ENCODE measurements at places on chromosomes 12 and 14.

DNA sequence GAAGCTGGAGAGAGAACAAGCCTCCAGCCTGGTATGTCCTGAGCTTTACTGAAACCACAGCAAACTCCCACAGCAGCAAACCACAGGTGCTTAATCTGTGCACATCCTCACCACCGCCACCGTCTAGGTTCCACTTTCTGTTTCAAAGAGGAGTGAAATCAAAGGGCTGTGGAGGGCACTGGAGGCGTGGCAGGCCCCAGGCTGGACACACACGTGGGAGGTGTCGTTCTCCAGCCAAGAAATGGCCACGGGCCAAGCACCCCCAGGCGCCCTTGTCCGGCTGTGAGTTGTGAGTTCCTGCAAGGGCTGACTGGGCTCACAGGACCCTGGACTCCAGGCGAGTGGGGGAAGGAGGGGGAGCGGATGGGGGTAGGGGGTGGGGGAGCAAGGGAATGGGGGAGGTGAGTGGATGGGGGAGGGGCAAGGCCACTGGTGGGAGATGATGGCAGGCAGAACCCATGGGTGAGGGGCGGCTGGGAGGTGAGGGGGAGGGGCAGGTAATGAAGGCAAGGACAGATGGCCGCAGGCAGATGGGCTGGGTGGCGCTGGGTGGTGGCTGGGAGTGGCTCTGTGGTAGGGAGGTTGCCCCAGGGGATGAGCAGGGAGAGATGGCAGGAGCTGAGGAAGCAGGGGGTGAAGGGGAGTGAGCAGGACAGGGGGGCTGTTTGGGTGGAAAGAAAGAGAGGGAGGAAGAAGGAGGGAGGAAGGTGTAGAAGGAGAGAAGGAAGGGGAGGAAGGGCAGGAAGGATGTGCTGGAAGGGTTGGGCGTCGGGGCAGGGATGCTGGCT is 86.7 kb downstream of the NCOR2 start:
- DNase-seq = peak; percentile 39

DNA sequence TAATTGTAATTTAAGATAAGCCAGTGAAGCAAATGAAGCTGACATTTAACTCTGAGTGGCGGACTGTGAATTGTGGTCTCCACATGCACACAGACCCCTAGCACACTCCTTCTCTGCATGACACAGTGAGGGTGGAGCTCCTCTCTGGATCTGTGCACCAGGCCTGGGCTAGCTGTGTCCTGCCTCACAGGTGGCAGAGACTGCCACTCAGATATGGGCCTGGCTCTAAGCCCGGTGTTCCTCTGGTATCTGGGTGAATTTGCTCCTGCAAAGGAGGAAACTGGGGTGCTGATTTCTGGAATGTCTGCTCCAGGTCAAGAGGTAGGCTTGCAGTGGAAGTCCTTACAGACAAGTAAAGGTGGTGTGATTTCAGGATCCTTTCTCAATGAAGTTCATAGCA is 282.4 kb downstream of the FOXN3 start:
- no peak for DNase-seq

- DNase-seq = no peak
Observed at GRCh38 chr12:117102800-117103181, 3.6 kb upstream of the TESC start.

GRCh38 chr12:47755655-47756562 is 2.8 kb downstream of the RAPGEF3 start:
- DNase-seq = peak; percentile 59

GRCh38 chr12:91574391-91574790 is 391.8 kb upstream of the DCN start:
- DNase-seq = no peak

DNA sequence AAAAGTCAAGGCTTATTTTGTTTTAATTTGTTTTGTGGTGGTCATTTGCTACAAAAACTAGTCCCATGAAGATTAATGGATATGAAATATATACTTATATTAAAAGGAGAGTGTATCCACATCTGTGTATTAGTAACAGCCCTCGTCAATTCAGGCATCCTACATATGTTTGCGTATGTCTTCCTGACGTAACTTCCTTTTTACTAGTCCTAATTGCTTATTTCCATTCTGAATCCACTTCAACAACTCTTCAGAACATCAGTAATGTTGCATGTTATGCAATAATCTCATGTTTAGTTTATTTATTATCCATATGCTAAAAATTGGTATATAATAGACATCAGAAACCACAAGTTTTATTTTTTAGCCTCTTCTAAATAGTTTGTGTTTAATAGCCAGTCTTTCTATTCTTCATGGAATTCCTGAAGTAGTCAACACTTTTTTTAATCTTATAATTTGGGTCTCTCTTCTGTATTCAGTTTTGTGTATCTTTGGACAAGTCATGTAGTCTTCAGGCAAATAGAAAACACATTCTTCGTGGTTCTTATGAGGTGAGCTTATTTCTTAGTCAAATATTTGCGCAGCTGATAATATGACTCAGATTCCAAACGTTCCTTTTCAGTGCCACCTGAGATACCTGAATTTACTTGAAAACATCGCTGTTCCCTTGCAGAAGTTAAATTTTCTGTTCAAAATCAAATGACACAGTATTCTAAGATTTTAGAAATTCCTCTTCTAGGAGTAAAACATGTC is 268.6 kb downstream of the CCDC59 start:
- no peak for DNase-seq

- DNase-seq = no peak
Observed at GRCh38 chr14:101975231-101975630, 10.9 kb downstream of the DYNC1H1 start.

DNA sequence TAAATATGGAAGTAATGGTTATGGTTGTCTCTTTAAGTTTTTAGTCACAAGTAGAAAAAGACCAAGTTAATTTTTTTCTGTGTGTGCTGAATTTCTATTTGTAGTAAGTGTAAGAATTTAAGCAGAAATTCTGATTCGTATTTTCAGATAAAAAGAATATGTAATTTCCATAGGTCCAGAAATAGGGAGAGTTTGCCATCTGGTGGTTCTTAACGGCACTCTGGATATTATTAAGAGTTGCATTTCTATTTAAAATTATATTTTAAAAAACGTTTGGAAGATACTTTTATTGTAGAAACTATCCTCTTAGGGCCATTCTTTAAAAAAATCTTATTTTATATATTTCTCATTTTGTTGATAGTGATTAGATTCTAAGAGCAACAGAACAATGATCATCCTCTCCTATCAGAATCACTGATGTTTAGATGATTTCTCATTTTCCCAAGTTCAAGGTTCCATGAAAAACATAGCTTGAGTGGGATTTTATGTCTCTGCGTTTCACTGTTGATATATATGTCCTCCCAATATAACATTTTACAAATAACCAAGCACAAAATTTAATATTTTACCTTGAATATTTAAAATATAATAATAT is 88.3 kb downstream of the LRRK2 start:
- no peak for DNase-seq

DNA sequence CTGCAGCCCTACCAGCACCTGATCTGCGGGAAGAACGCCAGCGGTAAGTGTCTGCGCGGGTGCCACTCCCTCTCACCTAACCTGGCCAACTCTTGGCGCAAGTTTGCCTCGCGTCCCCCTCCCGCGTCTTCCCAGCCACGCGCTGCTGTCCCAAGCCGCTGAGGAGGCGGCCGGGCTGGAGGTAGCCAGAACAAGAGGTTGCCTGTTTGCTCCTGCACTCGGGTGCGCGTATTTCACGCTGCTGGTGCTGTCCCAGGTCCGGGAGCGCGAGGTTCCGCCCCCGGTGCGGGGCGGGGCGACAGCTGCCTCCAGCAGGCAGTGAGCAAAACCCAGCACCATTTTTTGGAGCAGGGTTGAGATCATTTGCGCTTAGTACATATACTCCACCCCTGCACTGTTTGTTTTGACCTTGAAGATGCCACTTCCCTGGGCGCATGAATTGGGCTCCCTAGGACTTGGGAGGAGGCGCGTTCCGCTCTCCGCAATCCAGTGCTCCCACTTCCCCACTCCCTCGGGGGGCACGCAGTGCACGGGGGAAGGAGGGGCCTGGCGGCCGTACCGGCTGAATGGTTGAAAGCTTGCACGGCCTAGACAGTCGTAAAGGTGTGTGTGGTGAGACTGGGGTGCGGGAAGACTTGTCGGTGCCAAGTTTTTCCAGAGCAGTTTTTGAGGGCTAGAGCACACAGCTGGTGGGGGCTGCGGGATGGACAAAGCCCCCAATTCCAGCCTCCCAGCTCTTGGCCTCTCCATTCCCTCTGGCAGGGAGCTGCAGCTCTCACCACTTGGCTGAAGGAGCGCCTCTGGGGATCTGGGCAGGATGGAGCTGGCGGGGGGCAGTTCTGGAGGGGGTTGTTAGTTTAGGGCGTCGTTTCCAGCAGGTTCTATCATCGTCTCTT is 226.9 kb upstream of the CRY1 start:
- DNase-seq = peak; percentile 74

- peak; percentile 99 for DNase-seq
Observed at GRCh38 chr14:65102441-65103149, at the start of gene MAX. Gene MAX, minus strand, starts transcription at chr14:65102517. Its CDS starts 178 bp downstream, at chr14:65102339.

GRCh38 chr12:61138415-61138759 is 1121.8 kb upstream of the USP15 start:
- DNase-seq = no peak

- DNase-seq = no peak
Observed at GRCh38 chr14:54816450-54816849, 86.2 kb downstream of the GCH1 start.

DNA sequence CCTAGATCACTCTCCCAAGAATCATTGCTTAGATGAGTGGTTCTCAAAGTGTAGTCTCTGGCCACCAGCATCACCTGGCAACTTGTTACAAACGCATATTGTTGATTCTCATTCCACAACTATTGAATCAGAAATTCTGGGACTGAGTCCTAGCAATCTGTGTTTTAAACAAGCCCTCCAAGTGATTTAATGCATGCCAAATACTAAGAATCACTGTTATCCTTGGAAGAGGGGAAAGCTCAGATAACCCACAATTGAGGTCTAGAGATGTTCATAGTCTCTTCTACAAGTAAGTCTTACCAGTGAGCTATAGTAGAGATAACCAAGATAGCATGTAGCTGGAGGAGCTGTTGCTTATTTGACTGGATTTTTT is 666.6 kb downstream of the DIO2 start:
- DNase-seq = no peak

DNA sequence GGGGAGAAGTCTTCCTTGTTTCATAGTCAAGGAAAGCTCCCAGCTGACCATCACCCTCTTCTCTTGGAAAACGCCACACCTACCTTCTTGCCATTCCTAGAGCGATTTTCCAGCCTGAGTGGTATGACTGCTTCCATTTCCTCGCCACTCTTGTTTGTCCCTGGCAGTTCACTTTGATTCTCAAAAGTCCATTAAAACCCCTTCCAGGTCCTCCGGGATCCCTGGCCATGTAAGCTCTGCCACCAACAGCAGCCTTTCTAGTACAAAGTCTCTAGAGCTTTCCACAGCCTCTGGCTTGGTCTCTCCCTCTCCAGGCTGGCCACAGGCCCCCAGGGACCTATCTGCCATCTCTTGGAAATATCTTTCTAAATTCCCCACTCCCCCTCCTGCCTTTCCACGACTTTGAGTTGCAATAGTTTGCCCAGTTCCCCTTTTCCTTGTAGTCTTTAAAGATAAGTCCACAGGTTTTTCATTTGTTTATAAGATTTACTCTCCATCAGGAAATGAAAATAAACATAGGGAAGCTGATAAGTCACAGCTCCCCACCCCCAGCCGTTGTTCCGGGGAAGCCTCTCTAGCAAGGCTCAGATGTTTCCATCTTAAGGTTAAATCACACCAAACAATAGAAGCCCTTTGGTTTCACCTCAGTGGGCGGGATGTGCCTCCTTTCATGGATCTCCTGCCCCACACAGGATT is 42.9 kb upstream of the SINHCAF start:
- DNase-seq = no peak

DNA sequence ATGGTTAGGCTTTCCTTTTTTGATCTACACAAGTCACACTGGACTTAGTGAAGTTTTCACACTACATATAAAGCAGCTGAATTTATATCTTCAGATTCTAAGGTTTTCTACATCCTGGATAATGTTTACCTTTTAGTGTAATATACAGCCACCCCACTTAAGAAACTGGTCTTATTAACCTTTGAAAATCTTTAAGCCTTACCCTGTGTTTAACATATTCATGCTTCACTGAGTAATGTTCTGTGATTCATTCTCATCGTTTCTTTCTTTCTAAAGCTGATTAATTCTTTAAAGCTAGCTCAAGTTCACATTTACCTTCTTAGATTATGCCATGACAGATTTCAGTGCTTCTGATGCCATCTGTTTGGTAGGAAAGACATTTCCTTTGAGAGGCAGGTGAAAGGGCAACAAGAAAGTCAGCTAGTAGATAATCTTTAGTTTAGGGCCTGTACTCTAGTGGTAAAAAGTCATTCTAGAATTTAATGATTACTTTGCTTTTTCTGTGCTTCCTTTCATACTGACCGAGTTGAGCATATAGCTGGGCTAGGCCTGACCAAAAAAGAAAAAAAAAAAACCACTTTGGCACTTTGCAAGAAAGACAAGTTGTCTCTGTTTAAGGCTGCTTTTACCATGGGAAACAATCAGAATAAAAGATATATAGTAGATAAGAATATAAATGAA is 690.9 kb upstream of the FBXO33 start:
- DNase-seq = no peak

DNA sequence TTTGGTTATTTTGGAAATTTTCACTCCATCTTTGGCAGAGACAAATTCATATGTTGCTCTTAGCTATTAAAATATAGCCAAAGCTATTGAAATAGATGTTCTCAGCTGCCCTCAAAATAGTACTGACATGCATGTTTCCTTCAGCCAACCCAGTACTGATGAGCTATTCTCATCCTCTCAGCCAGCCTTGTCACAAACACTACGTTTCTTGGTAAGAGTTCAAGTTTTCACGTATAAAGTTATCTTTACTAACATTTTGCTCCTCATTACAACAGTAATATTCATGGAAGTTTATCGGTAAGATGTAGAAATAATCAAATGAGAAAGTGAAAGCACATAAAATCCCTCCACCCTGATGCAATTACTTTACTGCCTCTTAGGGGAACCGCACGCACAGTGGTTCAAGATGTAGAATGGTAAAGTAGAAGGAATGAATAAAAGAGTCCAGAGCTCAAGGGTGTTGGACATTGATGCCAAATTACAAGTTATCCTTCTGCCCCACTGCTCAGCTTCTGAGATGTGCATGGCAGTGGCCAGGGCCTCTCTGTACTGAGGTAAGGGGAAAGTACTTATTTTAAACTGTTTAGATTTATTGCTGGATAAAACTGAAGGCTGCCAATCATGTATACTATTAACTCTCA is 20.7 kb downstream of the GCH1 start:
- peak; percentile 8 for DNase-seq

- DNase-seq = no peak
Observed at GRCh38 chr12:56013482-56013881, 7.4 kb upstream of the IKZF4 start.

DNA sequence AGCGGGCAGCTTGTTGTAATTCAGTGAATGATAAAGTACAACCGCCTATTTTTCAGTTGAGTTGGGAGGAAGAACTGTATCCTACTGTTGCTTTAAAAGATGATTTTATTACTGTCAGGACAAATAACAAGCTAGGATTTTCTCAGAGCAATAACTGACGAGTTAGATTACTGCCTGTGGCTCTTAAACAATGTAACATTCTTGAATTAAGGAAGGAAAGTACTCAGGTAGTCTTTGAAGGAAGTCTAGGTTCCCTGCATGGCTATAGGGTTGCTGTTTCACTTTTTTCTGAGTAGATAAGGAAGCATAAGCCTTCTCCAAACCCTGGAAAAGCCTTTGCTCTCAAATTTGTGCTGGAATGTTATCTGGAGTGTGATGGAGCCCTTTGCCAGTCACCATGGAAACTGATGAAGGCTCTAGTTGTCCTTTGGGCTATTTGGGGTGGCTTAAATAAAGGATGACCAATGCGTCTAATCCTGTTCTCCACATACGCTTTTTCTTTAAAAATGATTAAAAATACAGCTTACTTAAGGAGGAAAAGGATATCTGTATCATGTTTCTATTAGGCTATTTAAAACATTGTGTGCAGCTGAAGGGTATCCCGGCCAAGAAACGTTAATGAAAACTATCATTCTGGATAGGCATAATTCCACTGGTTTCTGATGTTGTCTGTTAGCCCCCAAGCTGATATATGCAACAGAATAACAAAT is 17.7 kb downstream of the NUBPL start:
- no peak for DNase-seq

Data from stimulated activated naive CD4-positive, alpha-beta T cell treated with Interleukin-2 at 50 U/mL for 16 hours (primary cell).